ENCODE measurements at places on chromosomes 4 and X.

DNA sequence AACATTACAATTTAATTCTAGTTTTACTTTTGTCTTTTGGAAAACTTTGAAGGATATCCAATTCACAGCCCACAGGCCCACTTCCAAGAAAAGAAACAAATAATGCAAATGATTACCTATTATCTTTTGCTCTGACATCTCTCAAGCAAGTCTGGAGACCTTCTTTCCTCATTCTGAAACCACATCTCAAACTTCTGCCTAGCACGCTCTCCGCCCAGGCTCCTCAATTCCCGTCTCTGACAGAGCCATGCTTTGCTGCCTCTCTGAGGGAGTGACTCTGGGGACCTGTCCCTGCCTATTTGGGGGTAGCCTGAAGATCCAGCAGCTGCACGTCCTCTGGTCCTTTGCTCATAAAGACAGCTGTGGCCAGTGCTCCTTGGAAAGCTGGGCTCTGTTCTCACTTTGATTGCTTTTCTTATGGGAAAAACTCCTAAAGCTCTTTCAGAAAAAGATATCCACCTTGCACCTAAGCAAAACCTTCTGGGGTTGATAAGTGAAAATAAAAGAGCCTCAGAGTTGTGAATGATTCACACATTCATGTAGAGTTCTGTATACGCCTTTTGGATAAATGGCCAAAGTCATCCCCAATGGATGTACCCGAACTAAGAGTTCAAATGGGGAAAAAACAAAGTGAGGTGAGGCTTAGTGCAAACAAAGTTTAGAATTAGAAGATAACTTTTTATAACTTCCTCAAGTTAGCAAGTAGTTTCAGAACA is 72.4 kb upstream of the TNIP3 start:
- DNase-seq, result no peak

DNA sequence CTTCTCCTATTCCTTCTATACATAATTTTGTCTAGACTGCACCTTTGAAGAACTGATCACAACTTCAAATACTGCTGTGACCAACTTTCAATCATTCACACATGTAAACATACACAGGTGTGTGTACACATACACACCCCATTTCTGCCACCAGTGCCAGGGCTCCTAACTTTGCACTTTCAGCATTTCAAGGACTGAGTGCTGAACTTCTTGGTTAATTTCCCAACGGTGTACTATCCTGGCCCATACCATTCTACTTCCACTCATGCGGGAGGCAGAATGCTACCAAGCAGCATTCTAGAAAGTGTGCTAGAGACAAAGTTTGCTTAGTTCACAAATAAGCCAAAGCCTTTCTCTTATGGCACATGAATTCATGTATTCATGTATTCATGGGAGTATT is 51.2 kb downstream of the RPGR start:
- no peak for DNase-seq

- no peak for DNase-seq
Measured at GRCh38 chrX:24493740-24494581, 28.9 kb downstream of the PDK3 start.

GRCh38 chr4:13627606-13628311 is at the start of gene BOD1L1:
TSS of gene BOD1L1 (minus strand) at chr4:13627725. CDS start at chr4:13627587, 138 bp downstream.
- peak; percentile 53 for DNase-seq

DNA sequence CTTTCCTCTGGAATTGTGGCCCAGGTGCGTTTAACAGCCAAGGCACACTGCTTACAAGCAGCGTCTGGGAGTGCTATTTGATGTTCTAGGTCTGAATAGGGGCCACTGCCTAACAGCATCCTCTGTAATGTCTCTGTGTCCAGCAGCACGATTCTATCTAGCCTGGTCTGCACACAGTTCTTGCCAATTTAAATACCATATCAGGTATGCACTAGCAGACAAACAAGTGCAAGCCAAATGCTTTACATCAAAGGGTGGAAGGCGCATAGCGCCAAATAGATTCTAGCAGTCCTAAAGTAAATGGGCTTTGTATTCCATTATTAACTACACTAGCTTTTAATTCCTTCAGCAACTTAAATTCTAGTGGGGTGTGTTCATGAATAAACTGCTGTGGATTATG is 15.8 kb upstream of the UGDH start:
- no peak for DNase-seq

All from stimulated activated CD4-positive, alpha-beta T cell treated with anti-CD3 and anti-CD28 coated beads, TNF-alpha, amount 100 ng/mL, for 1 hour (primary cell).